Effector CD4-positive, alpha-beta T cell (primary cell): ENCODE measurements at places on chromosomes 5 and 9.

GRCh38 chr9:107036367-107036766 is 173.4 kb downstream of the ZNF462 start:
- DNase-seq: no peak

DNA sequence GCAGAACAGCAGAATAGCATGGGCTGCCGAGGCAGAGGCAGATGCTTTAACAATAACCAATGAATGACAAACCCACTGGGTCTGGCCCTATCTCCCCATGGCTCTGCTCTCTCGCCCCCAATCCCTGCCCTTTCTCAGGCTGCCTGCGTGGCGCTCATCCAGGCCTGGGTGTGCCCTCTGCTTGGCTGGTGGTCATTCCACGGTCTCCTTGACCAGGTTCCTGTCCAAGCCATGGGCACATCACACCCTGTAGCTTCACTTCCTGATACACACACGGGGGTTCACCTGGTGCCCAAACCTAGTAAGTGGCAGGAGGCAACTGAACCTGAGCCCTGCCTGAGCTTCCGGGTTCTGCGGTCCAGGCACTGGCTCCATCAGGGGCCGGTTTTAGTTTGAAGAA is 87.6 kb downstream of the DAP start:
- DNase-seq: no peak

- no peak for DNase-seq
These were observed 105.3 kb upstream of the FCN2 start for GRCh38 chr9:134775081-134775951.

DNA sequence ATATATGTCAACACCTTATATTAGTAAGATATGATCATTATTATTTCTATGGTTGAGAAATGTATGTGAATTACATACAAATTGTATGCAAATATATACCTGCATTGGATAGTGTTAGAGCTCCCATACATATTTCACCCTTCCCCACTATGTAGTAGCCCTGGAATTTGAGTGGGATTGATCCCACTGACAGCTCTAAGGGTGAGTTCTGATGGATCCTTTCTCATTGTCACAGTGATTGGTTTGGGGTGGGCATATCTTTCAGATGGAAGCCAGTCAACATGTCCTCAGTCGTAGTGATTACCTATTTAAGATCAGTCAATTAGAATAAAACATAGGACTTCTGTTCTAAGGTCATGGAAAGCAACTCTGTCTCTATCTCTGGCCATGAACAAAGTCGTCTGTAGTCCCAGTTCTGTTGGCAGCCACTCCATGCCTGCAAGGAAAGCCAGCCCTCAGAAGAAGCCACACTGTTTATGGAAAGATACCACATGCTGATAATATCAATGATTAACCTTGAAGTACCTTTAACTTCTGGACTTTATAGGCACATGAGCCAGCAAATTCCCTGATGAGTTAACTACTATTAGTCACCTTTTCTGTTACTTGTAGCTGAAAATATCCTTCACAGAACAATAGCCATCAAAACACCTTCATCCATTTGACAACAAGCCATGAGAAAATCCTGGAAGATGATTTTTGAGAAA is 5.1 kb upstream of the CCDC192 start:
- DNase-seq: no peak
